ENCODE measurements at places on chromosomes 5 and 9.

- DNase-seq: peak; percentile 95
Measured at GRCh38 chr5:177455036-177455660, 8.5 kb downstream of the PRR7 start.

- DNase-seq: no peak
Measured at GRCh38 chr9:557601-558201, 283.8 kb upstream of the DMRT1 start.

DNA sequence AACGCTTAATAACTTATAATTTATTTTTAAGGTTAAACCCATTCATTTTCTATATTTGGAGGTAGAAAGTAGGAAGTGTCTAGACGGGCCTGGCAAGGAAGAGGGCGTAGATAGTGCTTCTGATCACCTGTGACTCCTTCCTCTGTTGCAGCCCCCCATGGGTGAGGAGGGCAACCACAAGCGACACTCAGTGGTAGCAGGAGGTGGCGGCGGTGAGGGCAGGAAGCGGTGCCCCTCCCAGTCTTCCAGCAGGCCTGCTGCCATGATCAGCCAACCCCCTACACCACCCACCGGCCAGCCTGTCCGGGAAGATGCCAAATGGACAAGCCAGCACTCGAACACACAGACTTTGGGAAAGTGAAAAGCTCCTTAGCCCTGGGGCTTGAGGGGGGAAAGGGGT is 36.7 kb downstream of the FAXDC2 start:
- DNase-seq: peak; percentile 45

DNA sequence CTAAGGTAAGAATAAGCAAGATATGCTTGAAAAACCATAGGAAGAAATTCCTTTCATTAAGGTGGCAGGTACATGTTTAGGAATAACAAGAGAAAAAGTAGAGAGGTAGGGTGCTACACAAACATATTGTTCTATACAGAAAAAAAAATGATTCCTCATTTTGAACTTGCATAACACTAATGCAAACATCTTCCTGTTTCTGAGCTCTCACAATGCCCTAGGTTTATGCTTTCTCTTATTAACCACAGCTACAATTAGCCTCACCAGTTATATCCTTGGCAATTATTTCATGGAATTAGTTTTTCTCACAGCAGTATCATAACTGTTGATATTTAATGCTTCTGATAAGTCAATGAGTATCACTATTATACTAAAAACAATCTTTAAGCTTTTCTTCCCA is 20.7 kb downstream of the CEMIP2 start:
- DNase-seq: no peak

DNA sequence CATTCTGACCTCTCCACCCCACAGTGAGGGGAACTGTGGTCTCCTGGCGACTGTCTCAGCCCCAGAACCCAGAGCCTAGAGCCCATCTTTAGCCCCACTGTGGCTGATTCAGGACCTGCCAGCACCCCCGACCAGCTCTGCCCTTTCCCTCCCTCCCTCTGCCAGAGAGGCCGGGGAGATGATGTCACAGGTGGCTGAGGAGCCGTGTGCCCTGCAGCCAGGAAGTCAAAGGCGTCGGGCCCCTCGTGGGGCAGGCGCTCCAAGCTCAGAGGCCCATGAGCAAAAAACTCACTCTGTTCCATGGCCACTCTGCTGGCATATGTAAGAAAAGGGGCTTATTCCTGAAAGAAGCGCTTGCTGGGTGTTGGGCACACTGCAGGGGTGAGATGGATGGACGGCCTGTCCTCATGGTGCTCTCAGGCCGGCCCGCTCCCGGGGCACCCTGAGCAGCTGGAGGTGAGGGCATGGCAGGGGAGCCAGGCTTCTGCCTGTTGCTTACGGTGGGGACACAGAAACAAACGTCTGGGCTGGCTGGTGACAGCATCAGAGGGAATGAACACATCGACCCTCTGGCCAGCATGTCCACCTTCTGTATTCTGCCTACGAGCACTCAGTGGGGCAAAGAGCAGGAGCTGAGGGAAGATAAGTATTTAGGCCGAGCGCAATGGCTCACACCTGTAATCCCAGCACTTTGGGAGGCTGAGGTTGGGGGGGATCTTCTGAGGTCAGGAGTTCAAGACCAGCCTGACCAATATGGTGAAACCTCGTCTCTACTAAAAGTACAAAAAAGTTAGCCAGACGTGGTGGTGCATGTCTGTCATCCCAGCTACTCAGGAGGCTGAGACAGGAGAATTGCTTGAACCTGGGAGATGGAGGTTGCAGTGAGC is 41.1 kb downstream of the LAMC3 start:
- no peak for DNase-seq

- no peak for DNase-seq
Measured at GRCh38 chr9:126859111-126859510, 1.3 kb upstream of the ZBTB34 start.

GRCh38 chr5:151686674-151687407 is at the start of gene SPARC:
SPARC (minus strand) TSS chr5:151686915; CDS start chr5:151676188, 10,727 bp downstream.
- no peak for DNase-seq

- no peak for DNase-seq
Measured at GRCh38 chr5:128378196-128378595, 159.8 kb downstream of the FBN2 start.

DNA sequence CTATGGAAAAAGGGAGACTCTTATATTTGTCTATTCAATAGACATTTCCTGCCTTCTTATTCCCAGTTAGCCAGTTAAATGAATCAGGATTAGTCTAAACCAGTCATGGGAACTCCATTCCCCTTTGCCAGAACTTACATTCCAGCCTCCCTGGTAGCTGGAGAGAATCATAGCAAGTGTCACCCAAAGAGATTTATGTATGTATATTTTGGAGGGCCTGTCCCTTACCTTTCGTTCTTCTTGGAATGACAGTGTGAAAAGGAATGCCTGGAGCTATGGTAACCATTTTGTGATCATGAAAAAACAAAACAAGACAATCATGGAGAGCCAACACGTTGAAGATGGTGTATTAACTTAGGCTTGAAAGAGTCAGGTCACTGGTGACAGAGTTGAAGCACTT is 627.7 kb downstream of the CCDC171 start:
- no peak for DNase-seq

DNA sequence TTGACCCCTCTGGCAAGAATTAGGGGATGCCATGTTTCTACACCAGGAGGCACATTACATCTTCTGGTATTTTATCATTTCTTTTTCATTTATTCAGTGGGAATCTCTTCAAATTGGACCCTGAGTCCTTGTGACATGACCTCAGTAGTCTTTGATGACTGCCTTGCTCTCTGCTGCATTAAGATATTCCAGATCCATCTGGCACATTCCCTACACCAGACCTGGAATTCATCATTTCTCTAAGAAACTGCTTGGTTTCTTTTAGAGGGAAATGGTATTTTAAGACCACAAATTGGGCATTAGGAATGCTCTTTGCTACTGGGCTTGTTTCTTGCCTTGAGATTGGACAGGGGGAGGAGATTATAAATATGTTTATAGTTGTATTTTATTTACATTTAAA is 61.0 kb downstream of the GALNT10 start:
- no peak for DNase-seq

DNA sequence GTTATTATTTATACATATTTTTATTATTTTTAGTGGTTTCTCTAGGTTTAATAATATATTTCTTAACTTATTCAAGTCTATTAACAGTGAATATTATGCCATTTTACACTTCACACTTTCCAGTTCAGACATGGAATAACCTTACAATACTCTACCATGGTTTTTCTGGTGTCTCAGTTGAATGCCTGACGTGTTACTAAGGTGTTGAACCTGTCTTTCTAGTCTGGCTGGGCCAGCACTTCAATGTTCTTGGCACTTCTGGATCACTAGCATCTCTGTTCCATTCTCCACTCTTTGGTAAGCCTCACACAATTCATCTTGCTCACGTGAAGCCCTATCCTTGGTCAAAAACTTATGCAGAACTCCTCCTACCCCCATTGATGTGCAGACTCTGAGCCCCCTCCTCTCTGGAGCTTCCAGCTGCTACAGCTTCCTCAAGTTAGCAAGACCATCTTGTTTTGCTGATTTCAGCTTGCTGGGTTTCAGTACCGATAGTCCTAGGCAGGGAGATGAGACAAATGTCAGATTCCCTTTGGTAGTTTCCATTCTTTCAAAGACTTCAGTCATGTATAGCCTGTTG is 243.1 kb downstream of the FBXO4 start:
- no peak for DNase-seq

GRCh38 chr9:32426278-32426939 is 42.0 kb downstream of the ACO1 start:
- DNase-seq: no peak

GRCh38 chr5:97838214-97838613 is 655.2 kb upstream of the RIOK2 start:
- DNase-seq: no peak

GRCh38 chr5:32143617-32144377 is 30.3 kb downstream of the GOLPH3 start:
- no peak for DNase-seq

DNA sequence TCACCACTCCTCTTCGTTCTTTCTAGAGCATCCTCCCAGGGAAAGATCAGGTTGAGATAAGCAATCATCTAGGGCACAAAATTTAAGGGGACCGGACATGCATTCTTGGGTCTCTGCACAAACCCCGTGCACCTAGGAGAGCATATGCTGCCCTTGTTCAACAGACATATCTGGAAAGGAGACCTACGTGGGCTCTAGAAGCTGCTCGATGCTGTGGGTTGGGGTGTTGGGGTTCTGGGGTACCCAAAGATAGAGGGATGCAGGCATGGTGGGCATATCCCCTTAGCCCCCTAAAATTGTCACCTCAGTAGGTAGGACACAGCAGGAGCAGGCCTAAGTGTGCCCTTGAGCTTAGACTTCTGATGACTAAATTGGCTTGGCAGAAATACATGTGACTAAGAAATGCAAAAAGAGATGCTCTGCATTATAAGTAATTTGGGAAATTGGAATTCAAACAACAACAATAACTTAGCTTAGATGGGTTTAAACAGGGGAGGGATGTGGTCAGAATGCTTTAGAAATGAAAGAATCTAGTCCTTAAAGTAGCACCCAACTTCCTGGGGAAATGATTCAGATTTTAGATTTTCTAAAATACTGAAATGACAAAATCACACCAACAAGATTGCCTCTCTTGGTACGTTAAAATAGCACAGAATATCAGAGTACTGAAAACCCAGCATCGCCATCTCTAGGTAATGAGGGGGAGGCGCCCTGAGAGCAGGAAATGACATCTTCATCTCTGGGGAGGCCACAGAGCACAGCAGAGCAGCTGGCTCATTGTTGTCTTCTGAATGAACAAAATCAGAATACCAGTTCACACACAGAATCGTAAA is 172.3 kb downstream of the GNA14 start:
- no peak for DNase-seq

GRCh38 chr9:6655036-6655435 is 9.5 kb upstream of the GLDC start:
- DNase-seq: no peak

GRCh38 chr5:10227379-10227778 is 22.3 kb downstream of the ATPSCKMT start:
- DNase-seq: no peak

- DNase-seq: no peak
Measured at GRCh38 chr5:127705120-127705892, 2.1 kb downstream of the CCDC192 start.

DNA sequence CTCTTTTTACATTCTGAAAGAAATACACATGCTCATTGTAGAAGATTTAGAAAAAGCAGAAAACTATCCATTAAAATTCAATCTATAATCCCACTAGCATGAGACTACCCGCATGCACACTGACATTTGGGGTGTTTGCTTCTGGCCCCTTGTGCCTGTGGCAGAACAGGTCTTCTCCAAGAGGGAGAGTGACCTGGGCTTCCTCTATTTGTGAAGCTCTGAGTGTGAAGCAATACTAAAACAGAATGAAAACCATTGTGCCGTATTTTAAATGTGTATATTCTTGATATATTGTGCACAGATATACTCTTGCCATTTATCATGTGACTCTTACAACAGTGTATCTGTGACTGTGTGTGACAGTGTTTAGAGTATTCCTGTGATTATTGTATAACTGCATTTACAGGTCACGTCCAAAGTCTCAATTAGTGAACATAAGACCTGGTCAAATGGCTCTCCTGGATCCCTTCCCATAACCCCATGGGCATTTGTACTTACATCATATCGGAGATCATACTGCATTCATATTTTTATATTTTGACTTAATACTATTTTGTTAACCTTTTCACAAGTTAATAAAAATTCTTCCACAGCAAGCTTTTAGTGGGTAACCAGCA is 14.7 kb upstream of the CPEB4 start:
- no peak for DNase-seq

- no peak for DNase-seq
Measured at GRCh38 chr5:157671592-157672330, 428 bp downstream of the C5orf52 start.

GRCh38 chr9:136806631-136807201 is 1.0 kb upstream of the RABL6 start:
- DNase-seq: no peak

DNA sequence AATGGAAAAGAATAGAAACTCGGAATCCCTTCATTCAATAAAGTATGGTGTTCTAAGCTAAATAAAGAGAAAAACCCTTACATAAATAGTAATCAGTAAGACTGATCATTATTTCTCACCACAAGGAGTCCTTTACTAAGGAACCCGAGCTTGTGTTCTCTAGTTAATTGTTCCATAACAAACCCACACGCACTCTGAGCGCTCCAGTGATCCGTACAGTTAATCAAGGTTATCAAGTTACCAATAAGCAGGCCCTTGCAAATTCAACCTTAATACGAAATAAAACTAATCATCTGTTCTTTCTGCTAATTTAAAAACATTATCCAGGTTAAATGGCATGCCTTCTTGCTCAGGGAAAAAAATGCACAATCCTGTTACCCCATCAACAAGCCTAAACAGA is 224.4 kb downstream of the FRMD3 start:
- no peak for DNase-seq

DNA sequence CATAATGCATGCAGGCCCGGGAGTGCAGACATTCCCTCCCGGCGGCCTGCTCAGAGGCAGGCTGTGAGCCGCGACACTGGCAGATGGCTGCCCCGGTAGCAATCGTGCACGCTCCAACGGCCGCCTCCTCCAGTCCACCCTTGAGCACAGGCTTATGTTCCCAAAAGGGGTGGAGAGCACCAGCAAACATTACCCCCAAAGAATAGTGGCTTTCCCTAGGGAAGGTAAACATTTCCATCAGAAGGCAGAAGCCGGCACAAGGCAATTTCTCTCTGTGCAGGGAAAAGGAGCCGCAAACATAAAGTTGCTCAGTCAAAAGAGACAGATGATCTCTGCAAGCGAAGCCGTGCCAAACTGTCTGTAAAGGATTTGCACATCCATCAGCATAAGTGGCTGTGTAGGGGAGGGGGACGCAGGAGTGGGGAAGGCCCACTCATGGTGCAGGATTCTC is 92.5 kb downstream of the SIL1 start:
- DNase-seq: no peak

GRCh38 chr5:52255308-52255707 is 532.4 kb upstream of the ITGA1 start:
- no peak for DNase-seq

All from effector memory CD8-positive, alpha-beta T cell (primary cell).